ENCODE measurements at places on chromosomes 2 and 18.

- no peak for DNase-seq
Measured at GRCh38 chr2:179260224-179260623, 4.4 kb downstream of the SESTD1 start.

DNA sequence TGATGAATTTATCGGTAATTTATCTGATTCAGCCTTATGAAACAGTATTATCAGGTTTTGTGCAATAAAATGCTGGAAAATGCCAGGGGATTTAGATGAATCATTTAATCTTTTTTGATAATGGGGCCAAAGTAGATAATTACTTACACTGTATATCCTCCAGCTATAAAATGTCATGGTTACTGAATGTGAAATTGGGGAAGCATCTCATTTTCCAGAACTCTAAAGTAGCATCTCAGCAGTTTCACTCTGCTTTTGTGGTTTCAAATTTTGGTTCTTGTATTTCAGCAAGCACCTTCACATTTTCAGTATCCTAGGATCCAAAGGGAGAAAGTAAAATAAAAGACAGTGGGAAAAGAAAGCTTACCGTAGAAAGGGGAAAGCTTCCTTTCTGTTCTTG, 12.8 kb downstream of the ANKRD62 start:
- no peak for DNase-seq

DNA sequence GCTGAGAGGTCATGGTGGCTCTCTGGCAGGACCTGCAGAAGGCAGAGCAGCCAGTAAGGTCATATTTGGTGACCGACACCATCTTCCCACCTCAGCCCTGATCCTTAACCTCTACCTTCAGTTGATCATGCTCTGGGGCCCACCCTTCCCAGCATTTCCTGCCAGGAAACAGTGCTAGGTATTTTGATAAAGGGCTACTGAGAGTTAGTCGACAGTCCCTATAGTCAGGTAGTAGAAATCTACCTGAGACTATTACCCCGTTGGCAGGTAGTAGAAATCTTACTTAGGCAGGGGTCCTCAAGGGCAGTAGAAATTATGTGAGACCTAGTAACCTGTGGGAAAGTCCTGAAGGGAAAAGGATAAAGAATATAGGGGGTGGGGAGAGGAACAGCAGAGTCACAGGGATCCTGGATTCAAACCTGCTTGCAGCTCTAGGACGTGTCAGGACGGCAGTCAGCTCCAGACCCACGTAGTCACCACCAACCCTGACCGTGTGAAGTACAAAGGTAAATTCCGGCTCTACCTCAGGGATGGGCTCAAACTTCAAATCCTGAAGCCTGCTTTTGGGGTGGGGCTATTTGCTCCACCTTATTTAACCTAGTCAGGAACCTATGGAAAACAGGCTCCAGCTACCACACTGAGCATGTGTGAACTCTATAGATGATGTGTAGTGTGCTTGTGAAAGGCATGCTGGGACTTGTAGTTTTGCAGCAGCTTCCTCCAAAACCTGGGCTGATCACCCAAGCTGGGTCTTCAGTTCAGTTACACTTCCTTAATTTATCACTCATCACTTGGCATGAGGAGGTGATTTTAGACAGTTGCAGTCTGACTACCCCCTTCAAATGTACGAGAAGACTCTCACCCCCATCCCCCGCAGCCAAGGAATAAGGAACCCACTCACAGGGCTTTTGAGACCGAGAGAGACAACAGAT, at the start of gene DQX1:
TSS of gene DQX1 (minus strand) at position 515 of the 932 bp plus-strand sequence. CDS start at position 13, 502 bp downstream.
- no peak for DNase-seq

- no peak for DNase-seq
Measured at GRCh38 chr2:70962211-70962884, 16.1 kb upstream of the ANKRD53 start.

DNA sequence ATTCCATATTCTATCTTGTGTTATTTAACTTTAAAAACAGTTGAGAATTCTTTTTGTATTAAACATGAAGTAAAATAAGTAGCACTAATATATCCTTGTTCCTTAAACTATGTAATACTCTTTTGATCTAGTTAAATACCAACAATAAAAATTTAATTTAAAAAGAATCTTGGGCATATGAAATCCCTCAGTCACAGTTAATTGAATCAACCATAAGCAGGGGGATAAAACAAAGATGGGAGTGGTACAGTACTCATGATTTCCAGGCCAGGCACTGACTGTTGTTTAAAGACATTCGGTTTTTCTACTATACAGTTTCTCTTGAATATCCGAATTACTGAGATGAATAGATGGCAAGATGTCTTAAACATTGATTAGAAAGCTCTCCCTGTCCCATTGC, 99.5 kb downstream of the TAF4B start:
- DNase-seq = no peak

DNA sequence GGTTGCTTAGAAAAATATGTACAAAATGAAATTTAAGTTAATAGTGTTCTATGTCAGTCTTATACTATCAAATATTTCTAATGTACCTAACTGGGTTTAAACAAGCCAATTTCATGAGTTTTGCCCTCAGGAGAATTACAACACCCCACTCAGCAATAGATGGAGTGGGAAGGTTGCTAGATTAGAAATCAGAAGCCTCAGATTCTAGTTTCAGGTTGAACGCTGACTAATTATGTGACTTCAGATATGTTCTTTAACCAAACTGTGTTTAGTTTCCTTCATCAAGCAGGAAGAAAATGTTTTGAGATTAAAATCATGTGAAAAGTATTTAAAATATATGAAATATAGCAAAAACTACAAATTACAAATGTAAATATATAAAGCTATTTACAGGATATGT, 133.8 kb upstream of the KCNH7 start:
- DNase-seq = no peak

- DNase-seq = no peak
Measured at GRCh38 chr2:36671731-36672130, 24.8 kb upstream of the VIT start.

- peak; percentile 20 for DNase-seq
Measured at GRCh38 chr2:25165992-25166875, 2.1 kb downstream of the POMC start.

GRCh38 chr2:178917555-178917954, 110.3 kb upstream of the TTN start:
- DNase-seq = no peak

DNA sequence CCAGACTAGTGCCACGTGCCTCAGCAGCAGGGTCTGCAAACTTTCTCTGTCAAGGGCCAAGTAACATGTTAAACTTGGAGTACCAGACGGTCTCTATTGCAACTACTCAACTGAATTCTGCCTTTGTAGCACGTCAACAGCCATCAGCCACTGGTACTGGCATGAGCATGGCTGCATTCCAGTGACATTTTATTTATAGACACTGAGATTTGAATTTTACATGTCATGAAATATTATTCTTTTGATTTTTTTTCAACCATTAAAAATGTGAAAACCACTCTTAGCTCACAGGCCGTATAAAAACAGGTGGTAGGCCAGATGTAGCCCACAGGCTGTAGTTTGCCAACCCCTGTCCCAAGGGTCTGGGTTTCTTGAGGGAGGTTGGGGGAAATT, 199.7 kb downstream of the TPGS2 start:
- no peak for DNase-seq

DNA sequence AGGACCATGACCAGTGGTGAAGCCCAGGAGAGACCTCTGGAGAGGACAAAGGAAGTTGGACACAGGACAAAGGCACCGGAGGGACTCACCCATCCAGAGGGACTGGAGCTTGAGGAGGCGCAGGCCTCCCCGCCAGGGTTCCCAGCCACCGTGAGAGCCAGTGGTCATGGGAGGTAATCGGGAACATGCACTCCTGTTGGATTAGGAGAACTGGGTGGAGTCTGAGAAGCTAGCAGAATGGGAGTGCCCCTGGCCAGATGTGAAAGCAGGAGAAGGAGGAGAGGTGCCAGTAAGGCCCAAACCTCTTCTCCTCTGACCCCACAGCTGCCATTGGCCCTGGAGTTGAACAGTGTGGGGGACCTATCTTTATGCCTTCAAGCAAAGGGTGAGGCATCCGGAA, 20.3 kb downstream of the POU3F3 start:
- no peak for DNase-seq

DNA sequence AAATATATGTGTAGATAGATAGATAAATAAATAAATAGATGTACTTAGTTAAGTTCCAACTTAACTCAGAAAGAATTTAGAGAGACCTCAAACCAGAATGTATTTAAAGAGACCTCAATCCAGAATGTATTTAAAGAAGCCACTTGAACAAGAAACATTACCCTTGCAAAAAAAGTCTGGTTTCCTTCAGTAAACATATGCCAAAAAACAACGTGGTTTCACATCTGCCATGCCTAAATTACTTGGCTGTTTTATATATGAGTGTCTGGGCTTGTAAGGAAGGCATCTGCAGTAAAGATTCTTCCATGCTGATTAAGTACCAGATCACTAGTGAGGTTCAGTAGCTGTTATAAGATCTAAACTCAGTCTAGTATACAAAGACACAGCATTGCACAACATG, 29.1 kb upstream of the RPE start:
- DNase-seq = no peak

GRCh38 chr2:96556441-96557330, 20.1 kb downstream of the ARID5A start:
- DNase-seq = no peak

GRCh38 chr2:8525582-8526402, 156.1 kb upstream of the ID2 start:
- no peak for DNase-seq

DNA sequence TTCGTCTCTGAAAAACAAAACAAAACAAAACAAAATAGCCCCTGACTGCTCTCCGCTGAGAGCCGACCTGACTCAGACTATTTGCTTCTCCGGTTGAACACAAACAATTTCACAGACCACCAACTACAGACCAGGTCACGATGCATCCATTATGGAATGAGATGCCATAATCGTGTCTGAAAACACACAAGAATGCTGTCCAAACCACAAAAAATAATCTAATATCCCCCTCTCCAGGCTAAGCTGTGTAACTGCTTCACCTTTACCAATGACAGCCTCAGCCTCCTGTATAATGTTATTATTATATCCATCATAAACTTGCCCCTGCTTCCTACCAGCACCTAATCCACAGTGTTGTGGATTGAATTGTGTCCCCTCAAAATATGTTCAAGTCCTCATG, 114.7 kb downstream of the DNAH6 start:
- DNase-seq = no peak

- no peak for DNase-seq
Measured at GRCh38 chr2:236922061-236922460, 163.6 kb upstream of the COPS8 start.

DNA sequence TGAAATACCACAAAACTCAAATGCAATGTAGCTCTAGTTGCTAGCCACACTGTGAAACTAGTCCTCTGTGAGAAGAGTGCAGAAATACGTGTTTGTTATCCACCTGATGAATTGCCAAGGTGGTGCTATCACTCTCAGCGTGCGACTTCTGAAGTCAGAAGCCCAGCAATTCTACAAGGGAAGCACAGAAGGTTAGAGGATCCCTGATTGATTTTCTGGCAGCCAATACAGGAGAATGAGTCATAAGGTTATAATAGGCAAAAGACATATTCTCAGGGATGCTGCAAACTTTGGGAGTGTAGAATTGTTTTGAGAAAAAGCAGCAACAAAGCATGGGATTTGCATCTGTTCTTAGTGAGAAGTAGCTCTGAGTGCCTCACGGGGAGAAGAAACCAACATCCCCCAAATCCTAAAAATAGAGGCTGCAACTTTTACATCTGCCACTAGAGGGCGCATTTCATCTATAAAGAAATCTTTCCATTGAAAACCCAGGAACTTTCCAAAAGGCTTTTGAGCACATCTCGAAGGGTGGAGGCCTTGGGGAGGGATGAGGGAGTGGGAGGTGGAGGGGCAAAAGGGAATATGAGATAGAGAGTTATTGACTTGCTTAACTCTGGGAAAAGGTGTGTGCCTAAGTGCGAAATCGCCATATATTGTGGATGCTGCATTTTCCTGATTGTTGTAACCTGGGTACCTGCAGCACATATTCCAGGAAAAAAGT, 78.0 kb downstream of the TMEM182 start:
- no peak for DNase-seq

GRCh38 chr2:215354771-215355695, 43.2 kb downstream of the ATIC start:
- no peak for DNase-seq

GRCh38 chr2:134900151-134900550, 18.5 kb upstream of the CCNT2 start:
- DNase-seq = no peak

DNA sequence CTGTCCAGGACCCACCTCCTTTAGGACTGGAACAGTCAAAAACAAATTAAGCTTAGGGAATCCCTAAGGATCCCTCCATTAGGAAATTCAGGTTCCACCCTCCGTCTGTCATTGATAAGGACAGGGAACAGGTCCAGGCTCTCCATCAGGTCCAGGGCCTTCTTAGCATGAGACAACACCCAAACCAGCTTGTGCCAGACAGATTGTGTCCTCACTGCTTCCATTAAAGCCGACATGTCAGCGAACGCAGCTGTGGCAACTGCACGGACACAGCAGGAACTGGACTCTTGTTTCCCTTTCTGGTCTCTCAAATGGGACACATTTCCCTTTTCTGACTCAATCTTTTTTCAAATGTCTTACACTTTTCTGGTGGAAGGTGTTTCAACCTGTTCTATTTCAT, 81.4 kb downstream of the BCL11A start:
- no peak for DNase-seq

DNA sequence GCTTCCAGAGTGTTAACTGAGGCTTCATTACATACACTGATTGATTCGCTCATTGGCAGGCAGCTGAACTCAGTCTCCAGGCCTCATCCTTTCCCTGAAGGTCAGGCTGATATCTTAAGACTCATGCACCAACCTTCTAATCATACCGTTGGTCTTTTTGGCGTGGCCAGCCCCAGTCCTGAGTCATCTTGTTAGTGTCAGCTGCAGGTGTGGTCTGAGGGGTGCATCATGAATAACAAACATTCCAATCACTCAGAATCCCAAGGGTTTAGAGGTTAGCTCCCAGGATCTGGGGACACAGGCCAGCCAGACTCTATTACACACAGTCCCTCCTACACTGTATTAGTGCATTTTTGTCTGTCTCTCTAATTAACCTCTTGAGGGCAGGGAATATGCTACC, 271.5 kb downstream of the HRH4 start:
- DNase-seq = no peak

GRCh38 chr2:44562737-44563136, 201.0 kb downstream of the CAMKMT start:
- DNase-seq = no peak

DNA sequence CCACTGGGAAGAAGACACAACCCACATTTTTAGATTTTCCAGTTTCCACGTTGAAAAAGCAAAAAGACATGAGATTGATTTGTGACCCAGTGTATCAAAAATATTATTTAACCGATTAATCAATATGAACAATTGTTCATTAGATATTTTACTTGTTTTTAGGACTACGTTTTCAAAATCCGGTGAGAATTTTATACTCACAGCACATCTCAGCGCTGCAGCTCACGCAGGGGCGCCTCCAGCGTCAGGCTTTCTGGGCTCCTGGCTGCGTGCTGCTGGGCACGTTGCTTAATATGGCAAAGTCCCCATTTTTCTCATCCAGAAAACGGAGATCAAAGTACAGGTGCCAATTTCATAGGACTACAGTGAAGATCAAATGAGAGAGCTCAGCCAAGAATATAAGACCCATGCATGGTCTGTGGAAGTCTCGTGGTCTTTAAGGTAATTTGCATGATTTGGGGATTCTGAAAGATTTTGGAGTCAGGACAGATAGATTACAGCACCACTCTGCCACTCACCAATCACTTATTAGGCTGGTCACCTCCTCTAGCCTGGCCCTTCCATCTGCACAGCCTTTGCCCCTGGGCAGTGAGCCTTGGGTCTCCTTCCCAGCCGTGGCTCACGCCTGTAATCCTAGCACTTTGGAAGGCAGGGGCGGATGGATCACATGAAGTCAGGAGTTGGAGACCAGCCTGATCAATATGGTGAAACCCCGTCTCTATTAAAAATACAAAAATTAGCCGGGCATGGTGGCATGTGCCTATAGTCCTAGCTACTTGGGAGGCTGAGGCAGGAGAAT, 36.2 kb downstream of the PTPN18 start:
- no peak for DNase-seq
